Stimulated activated CD8-positive, alpha-beta memory T cell treated with anti-CD3 and anti-CD28 coated beads, Interleukin-4, amount 100 ng/mL, for 1 hour (primary cell): ENCODE measurements at places on chromosomes 16 and 17.

DNA sequence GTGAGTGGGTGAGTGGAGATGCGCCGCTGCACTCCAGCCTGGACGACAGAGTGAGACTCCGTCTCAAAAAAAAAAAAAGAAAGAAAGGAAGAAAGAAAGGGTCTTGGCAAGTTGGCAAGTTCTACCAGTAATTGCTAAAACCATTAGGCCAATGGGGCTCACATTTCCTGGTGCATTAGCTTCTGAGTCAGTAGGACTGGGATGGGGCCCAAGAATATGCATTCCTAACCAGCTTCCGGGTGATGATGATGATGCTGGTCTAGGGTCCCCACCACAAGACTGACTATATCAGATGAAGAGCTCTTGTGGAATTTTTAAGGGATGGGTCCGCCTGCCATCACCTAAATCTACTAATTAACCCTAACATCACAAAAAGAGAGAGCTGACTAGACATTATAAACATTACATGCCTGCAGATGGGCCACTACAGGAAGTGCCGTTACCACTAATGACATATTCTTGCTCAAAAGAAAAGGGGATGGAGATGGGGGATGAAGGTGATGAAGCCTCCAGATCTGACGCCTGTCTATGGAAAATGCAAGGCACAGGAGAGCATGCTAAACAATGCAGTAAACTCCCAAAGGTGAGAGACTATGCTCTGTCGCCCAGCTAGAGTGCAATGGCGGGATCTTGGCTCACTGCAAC, 13.1 kb downstream of the MYH11 start:
- no peak for DNase-seq

- DNase-seq, result no peak
These were observed at the start of gene IL34 for GRCh38 chr16:70646260-70647241. Gene IL34, plus strand, starts transcription at chr16:70646559. Its CDS starts 389 bp downstream, at chr16:70646948.

GRCh38 chr17:74543891-74544760, 1.8 kb downstream of the CD300C start:
- no peak for DNase-seq

GRCh38 chr17:27506348-27507218, 50.3 kb downstream of the KSR1 start:
- no peak for DNase-seq

GRCh38 chr16:23823475-23824384, 12.1 kb upstream of the PRKCB start:
- no peak for DNase-seq

DNA sequence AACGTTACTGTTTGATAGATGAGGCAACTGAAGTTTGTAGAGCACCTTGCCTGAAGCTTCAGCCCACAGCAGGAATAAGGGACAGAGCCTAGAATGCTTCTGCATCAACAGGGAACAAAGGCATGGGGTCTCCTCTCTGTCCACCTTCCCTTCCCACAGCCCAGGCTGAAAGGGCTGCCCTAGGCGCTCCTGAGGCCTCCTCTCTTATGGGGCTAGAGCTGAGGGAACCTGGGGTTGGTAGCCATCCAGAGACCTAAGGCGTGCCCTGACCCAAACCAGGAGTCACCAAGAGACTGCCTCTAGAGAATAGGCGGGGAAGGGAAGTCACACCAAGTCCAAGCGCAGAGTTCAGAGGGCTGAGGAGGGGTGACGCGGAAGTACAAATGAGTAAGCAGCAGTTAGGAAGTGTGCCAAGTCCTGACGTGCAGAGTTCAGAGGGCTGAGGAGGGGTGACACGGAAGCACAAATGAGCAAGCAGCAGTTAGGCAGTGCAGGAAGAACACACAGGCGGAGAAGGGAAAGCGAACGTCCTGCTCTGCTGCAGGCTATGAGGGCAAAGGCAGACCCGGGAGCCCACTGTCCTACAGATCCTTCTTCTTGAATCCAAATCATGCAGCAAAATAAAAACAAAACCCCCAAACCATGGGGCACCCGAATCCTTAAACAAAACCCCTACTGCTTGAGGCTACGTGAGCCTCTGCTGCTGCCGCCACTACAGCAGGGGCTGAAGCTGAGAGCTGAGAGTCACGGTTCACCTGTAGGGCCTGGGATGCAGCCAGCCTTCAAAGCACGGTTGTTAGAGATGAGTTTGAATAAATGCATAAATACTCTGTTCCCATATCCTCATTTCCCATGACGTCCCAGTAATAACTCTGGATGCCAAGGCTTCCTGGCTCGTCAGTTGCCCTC, 2.7 kb upstream of the SPG7 start:
- peak; percentile 77 for DNase-seq

DNA sequence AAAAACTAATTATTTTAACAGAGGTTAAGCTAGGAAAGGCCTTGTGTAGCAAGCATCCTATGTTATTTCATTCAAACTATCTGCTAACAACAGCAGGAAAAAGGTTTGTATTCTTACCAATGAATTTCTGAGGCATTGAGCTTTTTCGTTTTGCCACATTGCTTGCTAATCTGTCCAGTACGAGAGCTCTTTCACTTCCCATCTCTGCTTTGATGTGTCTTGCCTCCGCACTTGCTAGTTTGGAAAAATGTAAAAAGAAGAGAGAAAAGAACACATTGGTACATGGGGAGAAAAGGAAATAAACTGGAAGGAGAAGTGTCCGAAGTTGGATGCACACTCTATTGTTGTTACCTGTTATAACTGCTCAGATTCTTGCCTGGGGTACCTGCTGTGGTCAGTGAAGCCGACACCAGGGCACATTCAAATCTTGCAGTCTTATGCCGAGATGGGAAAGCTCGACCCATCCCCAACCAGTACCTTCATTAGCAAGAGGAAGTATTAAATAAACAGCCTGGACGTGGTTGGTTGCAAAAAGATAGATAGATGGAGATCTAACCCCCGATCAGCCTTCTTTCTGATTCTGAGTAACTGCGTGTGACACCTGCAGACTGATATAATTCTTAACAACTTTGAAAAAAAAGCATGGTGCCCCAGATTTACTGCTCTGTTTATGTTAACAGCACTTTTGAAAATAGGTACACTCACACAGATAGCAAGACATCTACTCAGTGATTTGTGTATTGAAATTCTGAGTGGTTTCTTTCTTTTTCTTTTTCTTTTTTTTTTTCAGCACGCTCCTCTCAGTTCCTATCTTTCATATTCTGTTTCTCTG, 40.0 kb downstream of the GRB7 start:
- DNase-seq, result no peak

DNA sequence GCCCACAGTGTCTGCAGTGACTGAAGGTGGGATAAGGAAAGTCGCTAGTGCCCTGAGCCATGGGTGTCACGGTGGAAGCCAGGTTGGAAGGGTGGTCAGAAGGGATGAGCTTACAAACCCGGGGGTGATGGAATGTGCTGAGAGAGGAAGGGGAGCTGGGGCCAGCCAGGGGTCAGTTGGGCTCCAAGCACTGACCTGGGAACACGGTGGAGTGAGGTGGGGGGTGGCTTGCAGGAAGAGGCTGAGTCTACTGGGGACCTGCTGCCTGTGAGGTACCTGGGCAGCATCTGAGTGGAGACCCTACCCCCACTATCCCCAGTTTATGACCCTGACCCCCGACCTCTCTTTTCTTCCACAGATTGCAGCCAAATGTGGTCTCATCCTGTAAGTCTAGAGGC, 3.1 kb downstream of the TMEM92 start:
- no peak for DNase-seq

DNA sequence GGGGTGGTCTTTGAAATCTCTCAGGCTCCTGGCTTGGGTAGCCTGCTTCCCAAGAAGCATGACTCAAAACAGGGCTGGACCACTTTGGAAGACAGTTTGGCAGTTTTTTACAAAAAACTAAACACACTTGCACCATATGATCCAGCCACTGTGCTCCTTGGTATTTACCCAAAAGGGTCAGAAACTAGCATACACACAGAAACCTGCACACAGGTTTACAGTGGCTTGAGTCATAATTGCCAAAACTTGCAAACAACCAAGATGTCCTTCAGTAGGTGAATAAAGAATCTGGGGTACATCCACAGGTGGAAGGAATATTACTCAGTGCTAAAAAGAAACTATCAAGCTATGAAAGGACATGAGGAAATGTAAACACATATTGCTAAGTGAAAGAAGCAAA, 323.2 kb upstream of the CDH5 start:
- DNase-seq, result no peak

DNA sequence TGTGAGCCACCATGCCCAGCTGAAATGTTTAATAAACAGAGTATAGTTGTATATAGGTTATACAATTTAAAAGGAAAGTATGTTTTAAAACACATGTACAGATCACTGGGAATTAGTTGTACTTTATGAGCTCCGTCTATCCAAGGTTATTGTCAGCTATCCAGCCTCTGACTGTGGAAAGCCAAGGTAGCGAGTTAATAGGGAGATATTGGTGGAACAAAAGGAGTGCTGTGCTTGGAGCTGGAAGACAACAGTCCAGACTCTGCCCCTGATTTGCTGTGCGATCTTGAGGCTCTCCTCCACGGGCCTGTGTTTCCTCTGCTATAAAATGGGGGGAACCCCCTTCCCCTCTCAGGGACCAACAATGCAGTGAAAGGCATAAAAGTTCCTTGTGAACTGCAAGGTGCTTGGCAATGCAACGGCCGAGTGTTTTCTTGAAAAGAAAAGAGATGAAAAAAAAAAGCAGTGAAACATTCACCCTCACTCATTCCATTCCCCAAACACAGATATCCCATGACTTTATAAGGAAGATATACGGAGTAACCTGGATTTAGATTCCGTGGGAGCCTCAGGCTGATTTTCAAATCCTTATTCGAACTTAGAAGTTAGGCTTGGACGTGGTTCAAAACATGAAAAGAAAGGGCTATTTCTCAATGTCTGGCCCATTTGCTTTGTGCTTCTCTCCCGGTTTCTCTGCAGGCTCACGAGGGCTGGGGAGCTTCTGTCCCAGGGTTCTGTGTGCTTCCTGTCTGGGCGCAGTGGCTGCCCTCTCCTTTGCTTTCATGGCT, 34.1 kb downstream of the CUEDC1 start:
- no peak for DNase-seq

DNA sequence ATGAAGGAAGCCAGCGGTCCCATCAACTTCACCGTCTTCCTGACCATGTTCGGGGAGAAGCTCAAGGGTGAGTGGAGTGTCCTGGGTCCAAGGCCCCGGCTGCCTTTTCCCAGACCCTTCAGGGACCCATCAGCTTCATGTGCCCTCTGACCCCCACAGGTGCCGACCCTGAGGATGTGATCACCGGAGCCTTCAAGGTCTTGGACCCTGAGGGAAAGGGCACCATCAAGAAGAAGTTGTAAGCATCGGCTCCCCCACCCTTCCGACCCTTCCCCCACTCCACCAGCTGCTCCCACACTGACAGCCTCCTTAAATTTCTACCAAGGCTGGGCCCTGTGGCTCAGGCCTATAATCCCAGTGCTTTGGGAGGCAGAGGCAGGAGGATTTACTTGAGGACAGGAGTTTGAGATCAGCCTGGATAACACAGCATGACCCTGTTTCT, 1.9 kb downstream of the MYL11 start:
- no peak for DNase-seq

- DNase-seq, result no peak
These were observed 135.0 kb downstream of the COPRS start for GRCh38 chr17:31724026-31724425.

DNA sequence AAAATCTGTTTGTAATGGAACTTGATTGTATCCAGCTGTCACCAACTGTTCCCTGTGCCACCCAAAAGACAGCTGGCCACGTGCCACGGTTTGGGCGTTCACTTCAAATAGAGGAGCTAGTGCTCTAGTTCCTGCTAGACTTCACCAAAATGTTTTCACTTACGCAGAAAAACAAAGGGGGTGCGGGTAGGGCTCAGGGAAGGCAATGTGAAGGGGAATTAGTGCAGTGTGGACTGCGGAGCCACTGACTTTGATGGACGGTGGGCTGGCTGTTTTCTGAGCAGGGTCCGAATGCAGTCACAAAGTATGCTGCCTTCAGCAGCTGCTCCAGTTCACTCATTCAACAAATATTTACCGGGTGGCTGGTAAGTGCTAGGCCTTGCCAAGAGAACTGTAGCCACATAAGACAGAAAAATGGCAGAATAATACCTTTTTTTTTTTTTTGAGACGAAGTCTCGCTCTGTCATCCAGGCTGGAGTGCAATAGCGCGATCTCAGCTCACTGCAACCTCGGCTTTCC, 7.6 kb upstream of the CYTH1 start:
- peak; percentile 45 for DNase-seq

DNA sequence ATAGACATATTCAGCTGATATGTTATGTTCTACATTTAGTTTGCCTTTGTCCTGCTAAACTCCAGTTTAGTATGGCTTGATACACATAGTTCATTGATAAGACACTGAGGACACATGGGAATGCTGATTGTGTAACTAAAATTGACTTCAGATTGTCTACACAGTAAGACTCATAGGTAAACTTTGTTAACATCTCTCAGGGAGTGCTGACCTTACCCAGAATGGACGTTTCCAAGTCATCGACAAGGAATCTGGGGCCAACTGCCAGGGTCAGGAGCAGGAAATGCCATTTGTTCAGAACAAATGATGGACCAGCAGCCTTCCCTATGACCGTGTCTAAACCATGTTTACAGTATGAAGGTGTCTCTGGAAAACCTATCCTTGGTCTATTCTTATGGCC, 58.7 kb downstream of the DYNLRB2 start:
- no peak for DNase-seq

GRCh38 chr17:10793256-10793655, 10.6 kb downstream of the TMEM238L start:
- no peak for DNase-seq

GRCh38 chr17:43662413-43663141, 855 bp upstream of the MEOX1 start:
- DNase-seq, result no peak

DNA sequence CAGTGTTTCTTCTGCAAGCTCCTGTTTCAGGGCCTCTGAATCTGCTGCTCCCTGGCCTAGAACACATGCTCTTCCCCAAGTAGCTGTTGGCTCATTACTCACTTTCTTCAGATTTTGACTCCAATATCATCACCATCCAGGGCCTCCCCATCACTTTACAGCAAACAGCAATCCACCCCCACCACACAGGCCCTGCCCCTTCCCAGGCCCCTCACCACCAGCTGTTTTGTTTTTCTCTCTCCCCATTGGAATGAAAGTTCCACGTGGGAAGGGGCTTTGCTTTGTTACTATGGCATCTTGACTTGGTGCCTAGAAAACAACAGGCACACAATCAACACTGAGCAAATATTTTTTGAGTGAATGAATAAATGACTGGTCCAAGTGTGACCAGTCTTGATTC, 4.0 kb downstream of the TMEM170A start:
- no peak for DNase-seq

DNA sequence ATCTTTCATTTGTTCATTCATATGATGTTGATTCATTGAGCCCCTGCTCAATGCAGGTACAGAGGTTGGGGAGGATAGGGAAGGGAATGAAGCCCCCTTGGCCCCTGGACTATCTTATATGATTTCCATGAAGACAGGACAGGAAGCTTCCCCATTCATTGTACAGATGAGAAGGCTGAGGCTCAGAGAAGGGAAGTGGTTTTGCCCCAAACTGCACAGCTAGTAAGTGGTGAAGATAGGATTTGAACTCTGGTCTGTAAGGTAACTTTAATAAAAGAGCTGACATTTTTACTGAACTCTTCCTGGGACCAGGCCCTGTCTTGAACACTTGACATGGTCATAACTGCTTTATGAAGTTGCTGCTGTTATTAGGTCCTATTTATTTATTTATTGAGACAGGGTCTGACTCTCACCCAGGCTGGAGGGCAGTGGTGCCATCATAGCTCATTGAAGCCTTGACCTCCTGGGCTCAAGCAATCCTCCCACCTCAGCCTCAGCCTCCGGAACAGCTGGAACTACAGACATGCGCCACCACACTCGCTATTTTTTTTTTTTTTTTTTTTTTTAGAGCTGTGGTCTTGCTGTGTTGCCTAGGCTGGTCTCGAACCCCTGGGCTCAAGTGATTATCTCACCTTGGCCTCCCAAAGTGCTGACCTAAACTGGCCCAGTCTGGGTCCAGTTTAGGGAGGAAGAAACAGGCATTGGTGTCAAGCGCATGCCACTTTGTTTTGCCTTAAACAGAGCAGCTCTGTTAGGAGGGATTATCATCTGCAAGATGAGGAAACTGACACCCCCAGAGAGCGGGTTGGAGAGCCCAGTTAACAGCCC, 5.0 kb downstream of the CTF1 start:
- DNase-seq, result no peak
